Endothelial cell of umbilical vein (primary cell): ENCODE measurements at places on chromosomes 2 and 18.

GRCh38 chr2:189580241-189580651 is 340 bp downstream of the SLC40A1 start:
- no peak for DNase-seq

DNA sequence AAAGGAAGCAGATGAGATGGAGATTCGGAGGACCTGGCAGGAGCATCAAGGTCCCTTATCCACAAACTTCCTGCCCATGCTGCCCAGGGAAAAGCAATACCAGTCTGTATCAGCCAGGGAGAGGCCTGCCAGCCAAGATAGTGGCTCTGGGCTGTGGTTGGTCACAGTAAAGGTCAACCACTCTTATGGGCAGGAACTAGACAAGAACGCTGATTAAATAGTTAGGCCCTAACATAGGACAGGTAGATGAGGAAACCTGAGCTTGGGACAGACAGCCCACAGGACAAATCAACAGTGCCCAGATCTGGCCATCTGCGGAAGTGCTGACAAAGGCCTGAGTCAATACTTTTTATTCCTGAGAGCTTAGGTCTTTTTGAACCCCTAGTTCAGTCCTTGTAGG is 10.7 kb downstream of the PSTPIP2 start:
- no peak for DNase-seq

DNA sequence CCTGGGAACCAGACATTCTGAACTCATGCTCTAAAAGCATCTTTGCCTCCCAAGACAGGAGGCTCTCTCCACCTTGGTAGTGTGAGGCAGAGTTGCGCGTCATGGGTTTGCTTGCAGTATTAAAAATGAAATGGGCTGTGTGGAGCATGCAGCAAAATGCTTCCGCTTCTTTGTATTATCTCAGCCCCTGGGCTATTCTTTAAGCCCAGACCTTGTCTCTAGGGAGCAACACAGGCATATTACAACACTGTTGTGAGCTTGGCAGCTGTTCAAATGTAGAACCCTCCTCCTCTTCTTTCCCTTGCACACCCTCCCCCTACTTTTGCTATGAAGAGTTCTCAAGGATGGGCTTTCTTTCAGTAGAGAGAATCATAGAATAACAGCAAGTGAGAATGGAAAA is 185.1 kb upstream of the LHCGR start:
- no peak for DNase-seq

GRCh38 chr2:25333981-25334380 is 7.7 kb downstream of the DNMT3A start:
- DNase-seq: no peak

DNA sequence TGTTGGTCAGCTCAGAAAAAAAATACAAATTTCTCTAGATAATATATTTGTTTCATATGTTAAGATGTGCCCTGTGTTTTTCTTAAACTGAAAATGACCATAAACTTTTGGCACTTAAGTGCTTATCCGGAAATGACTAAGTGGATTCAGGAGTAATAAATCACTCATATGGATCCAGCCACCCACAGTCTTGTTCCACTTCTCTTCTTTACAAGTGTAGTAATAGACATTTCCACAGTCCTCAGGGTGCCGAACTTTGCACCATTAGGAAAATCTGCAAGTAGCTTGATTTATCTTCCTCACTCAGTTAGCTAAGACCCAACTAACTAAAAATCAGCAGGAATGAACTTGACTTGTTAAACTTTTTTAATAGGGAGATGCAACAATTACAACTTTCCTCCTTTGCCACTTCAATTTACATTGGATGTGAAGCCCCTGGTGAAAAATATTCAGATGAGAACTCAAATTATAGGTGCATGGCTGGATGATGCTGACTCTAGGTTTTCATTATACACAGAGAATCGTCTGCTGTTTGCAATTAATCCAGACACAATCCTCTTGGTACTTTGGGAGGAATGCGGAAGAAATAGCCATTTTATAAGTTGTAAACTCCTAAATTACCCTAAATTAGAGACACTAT is 322.5 kb downstream of the ARHGAP15 start:
- DNase-seq: peak; percentile 81

GRCh38 chr2:239058766-239059165 is 210.9 kb downstream of the TWIST2 start:
- no peak for DNase-seq

- DNase-seq: no peak
Observed at GRCh38 chr18:51053814-51054213, 23.8 kb downstream of the SMAD4 start.

DNA sequence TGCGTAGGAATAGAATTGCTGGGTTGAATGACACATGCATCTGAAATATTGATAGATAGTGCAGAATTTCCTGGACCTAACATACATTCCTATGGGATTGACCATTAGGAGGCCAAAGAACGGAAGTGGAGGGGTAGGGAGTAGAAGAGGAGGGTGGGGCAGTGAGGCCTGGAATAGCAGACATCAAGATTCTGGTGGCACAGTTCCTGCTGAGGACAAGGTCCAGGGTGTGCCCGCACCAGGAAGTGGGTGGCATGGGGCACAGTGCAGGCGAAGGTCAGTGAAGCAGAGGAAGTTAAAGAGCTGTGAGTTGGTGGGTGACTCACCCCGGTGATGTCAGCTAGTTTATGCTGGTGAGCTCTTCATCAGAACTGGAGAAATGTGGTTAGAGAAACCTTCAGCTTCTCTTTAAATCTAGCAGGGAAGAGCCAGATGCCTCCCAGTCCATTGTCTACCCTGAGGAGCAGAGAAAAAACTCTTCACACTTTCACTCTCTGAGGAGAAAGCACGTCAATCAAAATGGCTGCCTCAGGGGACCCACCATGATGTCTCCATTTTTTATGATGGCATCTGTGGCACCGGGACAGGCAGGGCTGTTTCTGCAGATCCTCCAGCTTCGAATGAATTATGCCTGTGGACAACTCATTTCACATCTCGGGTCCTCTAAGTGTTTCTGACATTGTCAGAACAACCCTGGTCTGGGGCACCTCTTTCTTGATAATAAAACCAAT is 55.9 kb upstream of the CTLA4 start:
- peak; percentile 83 for DNase-seq

DNA sequence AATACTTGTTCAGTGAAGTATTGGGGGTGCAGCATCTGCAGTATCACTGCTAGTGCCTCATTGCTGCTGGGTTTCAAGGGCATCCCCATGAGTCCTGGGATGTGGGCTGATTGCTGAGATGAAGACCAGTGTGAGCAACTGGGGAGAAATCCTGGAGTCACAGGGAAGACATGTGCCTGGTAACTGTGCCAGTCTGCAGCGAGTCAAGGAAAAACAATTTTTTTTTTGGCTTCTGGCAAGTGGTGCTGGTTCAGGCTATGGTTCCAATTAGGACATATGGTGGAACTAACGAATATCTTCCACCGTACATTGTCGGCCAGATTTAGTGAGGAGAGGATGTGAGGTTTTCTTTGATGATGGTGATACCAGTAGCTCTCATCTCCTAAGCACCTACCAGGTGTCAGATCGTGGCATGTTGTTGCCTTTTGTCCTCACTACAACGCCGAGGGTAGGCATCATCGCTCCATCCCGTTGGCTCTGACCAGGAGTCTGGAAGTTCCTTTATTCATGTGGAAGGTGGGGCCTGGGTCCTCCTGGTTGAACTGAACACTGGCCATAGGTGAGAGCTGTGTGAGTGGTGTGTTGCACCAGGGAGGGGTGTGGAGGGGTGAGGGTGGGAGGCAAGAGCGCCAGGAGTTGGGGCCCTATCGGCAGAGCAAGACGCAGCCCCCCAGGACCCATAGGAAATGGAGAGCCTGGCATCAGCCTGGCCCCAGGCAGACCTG is 118.0 kb upstream of the HS6ST1 start:
- DNase-seq: no peak

- peak; percentile 59 for DNase-seq
Observed at GRCh38 chr2:212227755-212228154, 310.8 kb downstream of the ERBB4 start.

- no peak for DNase-seq
Observed at GRCh38 chr2:58871469-58872142, 630.5 kb upstream of the FANCL start.
